ENCODE measurements at places on chromosomes 1 and 21. TPM values are rescaled to one million over a fixed set of nuclear protein-coding genes. Genes with fewer than 3 reads are reported as not detected.

GRCh38 chr1:200015811-200016210 is 11.7 kb upstream of the NR5A2 start:
- no peak for DNase-seq

DNA sequence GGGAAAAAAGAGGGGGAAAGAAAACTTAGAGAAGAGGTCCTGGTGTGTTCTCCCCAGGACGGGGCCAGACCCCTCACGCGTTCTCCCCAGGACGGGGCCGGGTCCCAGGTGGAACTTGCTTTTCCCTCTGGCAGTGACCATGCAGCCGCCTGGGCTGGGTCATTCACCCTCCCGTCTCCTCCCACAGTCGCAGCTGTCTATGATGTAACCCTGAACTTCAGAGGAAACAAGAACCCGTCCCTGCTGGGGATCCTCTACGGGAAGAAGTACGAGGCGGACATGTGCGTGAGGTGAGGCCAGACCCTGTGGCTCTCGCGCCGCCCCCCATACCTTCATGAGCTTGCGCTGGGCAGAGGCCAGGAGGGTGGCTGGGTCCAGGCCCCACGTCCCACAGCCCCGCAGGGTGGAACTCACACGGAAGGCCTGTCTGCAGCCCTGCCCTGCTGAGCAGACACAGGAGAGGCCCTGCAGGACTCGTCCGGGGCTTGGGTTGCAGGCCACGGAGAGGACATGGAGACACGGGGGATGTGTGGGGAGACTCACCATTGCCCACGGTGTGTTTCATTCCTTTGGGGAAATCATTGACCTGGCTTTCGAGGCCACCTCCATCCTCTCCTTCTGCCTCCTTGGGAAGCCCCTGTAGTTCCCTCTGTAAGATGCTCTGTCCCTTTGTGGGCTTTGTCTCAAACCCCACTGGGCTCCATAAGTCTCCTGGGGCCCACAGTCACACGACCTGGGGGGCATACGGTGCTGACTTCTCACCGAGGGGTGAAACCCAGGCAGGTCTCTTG is 40.7 kb upstream of the TRAPPC10 start:
- no peak for DNase-seq

DNA sequence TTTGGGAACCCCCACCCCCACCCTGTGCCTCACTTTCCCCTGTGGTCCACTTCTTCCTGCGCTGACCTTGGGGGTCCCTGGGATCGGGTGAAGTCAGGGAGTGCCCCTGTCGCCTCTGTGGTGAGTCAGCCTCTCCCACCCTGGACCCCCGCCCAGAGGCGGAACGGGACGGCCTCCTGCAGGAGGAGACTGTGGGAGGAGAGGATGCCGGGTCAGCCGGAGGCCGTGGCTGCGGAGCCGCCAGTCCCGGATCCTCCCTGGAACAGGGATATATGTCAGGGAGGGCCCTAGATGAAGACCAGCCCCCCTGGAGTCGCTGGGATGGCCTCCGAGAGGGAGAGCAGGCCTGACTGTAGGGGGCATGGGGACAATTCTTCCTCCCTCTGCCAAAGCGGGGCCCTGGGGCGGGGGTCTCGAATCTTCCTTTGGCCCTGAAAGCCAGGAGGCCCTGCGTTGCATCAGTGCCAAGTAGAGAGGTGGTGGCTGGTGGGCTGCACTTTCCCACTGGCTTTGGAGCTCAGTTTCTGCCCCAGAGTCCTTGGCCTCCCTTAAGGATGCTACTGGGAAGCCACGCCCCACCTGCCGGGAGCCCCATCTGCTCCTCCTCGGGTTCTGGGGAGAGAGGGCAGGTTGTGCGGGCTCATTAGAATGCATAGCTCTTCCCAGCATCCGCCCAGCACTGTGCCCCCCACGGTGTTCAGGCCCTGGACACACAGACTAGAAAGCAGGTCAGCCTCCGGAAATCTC is 930 bp downstream of the ARHGEF10L start:
- no peak for DNase-seq

DNA sequence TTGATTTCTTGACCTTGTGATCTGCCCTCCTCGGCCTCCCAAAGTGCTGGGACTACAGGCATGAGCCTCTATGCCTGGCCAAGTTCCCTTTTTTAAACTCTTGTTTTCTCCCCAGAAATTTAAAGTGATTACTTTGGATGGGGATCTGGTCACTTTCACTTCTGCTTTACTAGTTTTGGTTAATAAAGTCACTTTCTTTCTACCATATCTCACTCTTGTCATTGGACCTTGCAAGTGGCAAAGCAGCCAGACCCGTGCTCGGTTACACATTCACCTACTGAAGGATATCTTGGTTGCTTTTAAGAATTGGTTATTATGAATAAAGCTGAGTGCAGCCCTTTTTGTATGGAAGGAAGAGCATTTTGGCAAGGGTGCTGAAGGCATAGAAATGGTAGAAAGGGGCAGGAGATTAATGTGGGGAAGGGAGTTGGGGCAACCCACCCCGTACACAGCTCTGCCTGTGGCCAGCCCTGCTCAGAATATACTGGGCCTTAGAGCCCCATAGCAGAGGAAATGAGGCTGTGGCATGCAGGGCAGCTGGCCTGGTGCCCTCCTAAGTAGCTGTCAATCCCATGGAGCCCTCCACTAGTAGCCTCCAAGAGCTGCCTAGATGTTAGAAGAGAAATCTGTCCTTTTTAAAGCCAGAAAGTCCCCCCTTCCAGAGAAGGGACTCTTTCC is 40.7 kb downstream of the CD2 start:
- no peak for DNase-seq

DNA sequence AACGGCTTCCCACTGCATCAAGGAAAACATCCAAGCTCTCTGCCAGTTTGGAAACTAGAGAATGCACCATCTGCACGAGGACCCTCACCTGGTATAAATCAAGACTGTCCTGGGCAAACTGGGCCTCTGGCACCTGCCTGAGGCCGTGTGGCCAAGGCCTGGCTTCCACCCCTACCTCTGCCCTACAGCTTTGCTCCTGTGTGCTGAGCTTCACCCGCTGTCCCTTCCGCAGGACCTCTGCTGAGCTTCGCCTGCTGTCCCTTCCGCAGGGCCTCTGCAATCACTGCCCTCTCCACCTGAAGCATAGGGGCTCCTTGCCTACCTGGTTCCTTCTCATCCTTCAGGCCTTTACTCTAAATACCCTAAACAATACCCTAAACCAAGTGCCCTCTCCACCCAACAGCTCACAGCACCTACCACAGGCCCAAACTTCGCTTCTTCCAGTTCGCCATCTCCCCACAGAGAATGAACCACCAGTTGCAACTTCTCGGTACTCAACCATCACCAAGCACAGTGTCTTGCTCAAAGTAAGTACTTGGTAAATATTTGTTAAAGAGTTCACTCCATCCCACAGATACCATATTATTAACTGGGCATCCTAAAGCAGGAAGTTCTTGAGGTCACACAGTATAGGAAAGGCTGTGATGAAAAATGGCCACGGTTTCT is 18.4 kb downstream of the GNB1 start:
- no peak for DNase-seq

GRCh38 chr1:182143825-182144645 is 82.5 kb upstream of the ZNF648 start:
- DNase-seq: peak; percentile 3

GRCh38 chr1:32972814-32973428 is 8.3 kb upstream of the RNF19B start:
- peak; percentile 77 for DNase-seq

Gene CD48
- total RNA-seq: not detected
